Astrocyte of the spinal cord (primary cell): ENCODE measurements at places on chromosomes 12 and 14.

GRCh38 chr12:60684988-60685655, 1089.3 kb downstream of the SLC16A7 start:
- DNase-seq, result no peak

- no peak for DNase-seq
Measured at GRCh38 chr14:50065583-50065982, 50.8 kb downstream of the VCPKMT start.

GRCh38 chr12:1502831-1503230, 91.5 kb downstream of the FBXL14 start:
- no peak for DNase-seq

DNA sequence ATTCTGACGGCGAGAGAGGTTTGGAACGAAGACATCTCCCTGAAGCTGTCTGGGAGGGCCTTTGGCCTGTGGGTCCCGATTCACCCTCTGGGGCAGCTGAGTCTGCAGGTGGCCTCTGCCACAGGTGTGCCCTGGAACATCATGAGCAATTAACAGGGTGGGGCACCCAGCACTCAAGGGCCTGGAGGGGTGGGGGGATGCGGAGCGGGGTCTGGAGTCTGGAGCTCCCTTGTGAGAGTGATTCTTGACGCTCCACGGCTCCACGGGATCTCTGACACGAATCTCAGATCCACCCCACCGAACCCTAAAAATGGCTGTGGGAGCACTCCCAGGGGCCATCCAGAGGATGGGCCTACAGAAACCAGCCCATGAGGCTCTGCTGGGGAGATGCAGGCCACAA, 8.3 kb downstream of the ITPK1 start:
- DNase-seq, result no peak

DNA sequence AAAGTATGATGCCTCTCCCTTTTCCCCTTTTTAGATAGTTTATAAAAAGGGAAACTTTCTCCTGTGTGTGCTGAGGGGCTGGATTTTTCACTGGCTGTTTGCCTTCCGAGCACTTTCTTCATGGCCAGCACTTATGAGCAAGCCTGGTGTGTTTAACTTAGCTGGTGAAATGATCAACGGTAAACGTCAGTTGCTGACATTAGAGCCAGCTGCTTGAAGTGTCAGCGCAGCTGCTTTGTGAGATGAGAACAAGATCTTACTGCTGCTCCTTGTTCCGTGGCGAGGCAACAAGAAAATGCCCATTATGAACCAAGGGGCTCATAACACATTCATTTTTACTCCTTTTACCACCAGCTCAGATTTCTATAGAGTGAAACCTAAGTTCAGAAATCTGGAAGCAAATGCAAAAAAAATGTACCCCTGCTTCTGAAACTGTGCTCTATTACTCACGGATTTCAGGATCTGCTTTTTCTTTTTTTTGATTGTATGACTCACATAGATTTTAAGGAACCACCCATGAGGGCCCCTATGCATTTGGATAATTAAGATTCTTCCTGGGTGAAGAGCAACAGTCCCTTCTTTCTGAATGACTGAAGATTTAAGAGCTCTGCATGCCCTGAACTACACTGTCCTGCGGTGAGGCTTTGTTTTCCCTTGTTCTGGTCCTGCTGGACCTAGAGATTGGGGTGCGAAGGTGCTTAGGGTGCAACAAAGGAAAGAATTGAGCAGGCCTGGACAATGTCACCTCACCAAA, 74.3 kb upstream of the CPM start:
- peak; percentile 84 for DNase-seq

- DNase-seq, result no peak
Measured at GRCh38 chr14:100546051-100546443, 41.2 kb downstream of the BEGAIN start.

DNA sequence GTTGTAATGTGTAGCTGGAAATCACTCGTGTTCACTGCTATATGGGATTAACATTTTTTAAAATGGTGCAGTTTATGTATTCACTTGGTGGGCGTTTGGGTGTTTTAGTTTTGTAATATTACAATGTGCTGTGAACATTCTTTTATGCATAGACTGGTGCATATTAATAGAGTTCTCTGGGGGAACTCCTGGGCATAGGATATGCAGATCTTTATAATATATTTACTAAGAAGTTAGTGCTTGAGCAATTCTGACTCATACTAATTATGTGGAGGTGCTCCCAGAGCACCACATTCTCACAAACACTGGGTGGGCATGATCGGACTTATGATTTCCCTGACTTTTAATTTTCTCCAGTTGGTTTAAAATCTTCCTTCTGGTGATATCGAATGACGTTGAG, 342.3 kb downstream of the PDZRN4 start:
- no peak for DNase-seq
